ENCODE measurements at places on chromosomes 11 and 22.
A peak's percentile ranks its signal among the peaks of the same experiment; 100 is the strongest.

DNA sequence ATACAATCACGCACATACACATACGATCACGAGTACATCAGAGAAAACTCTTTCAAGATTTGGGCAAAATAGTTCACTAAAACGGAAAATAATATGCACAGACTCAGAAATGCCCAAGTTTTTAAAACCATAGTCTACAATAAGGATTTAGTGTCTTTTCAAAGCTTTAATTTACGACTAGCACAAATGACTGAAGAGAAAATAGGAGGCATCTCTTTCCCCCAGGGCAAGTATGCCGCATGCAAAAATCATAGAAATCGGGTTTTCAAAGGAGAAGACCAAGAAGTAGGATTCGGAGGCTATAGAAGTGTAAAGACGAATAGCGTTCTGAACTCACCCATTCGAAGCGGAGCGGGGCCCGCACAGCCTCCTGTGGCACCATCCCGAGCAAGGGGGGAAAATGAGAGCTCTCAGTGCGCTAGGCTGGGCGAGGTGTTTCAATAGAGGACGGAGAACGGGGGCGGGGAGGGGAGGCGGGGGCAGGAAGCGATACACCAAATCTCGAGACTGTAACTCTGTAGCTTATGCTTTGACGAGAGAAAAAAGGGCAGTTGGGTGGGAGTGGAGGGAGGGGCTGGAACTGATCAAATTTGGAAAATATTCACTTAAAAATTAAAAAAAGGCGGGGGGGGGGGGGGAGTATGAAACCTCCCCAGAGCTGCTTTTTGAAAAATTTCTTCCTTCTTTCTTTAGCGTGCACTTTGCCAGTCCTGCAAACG lies 15.8 kb downstream of the BLID start:
- DNase-seq, result peak; percentile 92

DNA sequence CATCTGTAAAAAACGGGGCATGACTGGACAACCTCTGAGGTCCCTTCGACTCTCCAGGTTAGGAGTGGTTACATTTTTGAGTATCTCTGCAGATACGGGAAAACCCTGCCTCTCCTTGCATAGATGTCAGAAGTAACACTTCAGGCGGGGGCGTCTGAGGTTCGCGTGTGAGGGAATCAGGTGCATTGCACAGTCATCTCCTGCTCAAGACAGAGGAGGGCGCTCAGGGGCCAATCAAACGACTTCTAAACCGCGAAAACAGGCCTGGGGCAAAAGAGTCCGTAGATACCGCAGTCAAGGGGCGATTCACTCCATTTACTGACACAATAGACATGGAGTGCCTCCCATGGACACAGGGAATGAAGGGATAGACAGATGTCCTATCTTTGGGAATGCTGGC lies 31.7 kb downstream of the KIRREL3 start:
- no peak for DNase-seq

DNA sequence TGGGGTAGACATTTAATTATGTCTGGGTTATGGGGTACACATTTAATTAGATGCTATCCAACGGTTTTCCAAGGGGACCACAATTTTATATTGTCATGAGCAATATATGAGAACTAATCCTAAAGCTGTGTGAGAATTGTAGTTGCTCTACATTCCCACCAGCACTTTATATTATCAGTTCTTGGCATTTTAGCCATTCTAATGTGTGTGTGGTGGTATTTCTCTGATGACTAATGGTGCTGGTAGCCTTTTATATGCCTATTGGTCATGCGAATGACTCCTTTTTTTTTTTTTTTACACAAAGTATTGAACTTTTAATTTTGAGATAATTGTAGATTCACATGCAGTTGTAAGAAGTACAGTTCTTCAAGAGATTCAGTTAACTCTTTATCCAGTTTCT lies 26.2 kb downstream of the TMEM135 start:
- DNase-seq, result no peak

GRCh38 chr11:9847636-9848035 lies 183.8 kb downstream of the SWAP70 start:
- DNase-seq, result no peak

DNA sequence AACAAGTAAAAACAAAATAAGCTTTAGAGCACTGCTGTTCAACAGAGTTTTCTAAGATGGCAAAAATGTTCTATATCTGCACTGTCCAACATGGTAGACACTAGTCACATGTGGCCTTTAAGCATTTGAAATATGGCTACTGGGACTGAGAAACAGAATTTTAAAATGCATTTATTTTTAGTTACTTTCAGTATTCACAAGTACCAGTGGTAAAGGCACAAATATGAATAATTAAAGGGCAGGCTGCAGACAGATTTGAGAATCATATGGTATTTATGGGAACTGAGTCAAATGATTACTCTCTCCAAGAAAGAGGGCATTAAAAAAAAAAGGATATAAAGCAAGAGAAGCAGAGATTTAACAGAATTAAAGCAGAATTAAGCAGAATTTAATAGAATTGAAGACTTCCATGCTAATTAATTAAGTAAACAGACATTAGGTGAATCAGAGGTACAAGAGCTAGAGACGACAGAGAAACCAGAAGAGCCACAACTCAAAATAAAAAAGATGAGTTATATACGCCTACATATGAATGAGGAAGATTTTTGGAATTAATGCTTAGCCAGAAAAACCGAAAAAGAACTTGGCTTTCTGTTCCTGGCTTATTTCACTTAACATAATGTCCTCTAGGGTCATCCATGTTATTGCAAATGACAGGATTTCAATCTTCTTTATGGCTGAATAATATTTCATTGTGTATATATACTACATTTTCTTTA lies 160.4 kb downstream of the ATG16L2 start:
- no peak for DNase-seq

DNA sequence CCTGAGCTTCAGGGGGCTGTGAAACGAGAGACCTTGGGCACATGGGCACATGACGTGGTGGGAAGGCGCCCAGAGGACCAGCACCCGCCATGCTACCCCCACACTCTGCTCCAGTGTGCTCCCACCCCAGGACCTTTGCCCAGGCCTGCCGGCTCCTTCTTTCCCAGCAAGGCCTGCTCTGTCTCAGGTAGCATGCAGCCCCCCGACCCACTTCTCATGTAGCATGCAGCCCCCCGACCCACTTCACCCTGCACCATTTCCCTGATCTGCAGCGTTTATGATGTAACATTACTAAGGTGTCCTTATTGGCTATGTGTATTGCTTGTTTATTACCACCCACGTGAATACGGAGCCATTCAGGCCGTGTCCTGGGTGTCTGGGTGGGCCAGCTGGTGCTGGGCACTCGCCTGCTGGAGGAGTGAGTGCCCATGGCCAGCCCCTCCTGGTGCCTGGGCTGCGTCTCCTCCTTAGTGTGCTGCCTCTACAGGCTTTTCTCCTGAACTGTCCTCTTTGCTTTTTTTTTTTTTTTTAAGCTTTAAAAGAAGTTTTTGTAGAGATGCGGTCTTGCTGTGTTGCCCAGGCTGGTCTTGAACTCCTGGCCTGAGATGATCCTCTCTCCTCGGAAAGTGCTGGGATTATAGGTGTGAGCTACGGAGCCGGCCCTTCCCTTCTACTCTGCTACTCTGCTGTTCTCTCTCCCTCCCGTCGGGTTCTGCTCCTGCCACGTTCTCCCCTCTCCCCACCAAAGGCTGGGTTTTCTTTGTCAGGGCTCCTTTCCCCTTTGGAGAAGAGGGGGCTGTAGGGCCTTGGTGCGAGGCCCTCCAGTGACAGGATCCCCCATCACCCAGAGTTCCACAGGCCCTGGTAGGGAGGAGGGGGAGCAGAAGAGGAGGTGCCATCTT lies 29.4 kb downstream of the LRP5 start:
- no peak for DNase-seq

DNA sequence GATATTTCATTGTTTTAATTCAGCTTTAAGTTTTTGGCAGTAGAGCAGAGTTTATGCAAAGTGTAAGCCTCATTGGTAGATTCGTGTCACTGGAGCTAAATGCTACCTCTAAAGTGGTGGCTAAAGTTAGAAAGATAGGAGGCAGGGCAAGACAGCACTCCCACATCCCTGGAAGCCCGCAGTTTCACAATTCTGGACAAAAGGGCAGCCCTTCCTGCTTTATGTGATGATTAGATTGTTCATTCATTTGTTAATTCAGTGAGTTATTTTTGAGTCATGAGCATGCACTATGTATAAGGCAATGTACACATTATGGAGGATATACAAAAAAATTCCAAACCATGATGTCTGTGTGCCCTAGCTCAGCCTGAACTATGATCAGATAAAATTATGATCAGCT lies 52.1 kb upstream of the EIF3M start:
- no peak for DNase-seq

DNA sequence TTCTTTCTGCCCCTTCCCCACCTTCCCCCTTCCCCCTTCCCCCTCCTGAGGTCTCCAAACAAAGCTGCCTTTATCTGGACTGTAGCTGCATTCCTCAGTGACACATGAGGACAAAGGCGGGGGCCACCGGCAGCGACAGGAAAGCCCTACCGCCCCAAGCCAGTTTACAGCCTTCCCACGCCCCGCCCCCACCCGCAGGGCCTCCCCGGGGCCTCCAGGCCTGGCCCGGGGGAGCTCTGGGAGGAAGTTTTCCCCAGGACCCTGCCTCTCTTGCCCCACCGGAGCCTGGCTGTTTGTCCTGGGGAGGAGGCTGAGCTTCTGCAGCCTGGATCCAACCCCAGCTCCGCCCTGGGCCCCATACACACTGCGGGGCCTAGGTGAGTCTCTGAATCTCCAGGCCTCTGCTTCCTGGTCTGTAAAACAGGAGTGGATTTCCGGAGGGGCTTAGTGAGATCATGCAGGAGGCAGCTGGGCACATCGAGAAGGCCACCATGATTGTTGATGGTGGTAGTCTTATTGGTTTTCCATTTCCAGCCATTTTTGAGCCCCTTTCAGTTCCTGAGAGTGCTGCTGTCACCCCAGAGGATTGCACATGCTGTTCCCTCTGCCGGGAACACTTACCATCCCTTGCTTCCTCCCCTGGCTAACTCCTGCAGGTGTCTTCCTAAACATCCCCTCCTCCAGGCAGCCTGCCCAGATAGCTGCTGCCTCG lies 130.7 kb downstream of the MN1 start:
- DNase-seq, result peak; percentile 51

DNA sequence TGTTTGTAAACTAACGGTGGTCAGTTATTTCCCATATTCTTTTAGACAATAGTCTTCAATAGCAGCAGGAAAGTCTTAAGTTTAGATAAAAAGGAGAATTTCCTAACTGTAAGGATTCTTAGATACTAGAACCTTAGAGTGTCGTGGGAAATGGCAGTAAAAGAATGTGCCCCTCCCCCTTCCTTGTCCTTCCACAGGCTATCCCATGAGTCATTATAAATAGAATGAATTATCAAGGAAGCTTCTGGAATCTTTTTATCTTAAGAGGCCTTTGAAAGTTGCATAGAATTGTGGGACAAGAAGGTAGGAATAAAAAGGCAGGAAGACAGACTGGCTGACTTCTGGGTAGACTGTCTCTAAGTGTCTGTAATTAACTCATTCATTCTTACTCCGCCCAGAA lies 165.2 kb upstream of the TBCEL start:
- no peak for DNase-seq

DNA sequence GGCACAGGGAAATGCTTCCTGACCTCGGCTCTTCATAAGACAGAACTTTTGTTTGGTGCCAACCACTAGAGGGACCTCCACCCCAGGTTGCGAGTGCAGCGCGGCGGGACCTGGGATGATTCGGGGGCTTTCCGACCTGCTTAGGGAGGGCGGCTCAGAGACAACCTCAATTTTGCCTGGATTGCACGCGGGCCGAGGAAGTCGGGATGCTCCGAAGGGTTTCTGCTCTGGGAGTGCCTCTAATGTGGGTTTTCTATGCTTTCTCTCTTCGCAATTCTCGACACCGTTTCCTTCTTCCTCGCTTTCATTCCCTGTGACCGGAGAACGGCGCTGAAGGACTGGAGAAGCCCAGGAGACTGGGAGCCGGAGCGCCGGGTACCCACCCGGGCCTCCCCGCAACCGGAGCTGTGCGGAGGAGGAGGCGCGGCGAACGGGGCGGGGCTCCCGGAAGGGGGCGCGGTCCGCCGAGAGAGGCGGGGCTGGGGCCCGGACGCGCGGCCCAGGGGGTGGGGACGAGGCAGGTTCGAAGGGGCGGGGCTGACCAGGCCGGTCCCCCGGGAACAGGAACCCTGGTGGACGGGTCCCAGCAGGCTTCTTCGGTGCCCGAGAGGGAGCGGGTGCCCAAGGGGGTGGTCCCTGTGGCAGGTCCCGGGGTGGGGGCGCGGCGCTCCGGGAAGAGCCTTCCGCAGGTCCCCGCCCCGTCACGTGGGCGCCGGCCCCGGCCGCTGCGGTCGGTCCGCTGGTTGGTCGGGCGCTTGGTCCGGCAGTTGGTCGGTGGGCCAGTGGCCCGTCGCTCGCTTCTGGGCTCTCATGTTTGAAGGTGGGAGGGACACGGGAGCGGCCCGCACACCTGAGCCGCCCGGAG lies at the start of gene PPFIBP2:
TSS of gene PPFIBP2 (plus strand) at position 766 of the 865 bp plus-strand sequence. CDS start 35,477 bp downstream, outside the sequence.
- peak; percentile 87 for DNase-seq

GRCh38 chr22:22210375-22210774 lies 34.2 kb upstream of the VPREB1 start:
- DNase-seq, result no peak

- DNase-seq, result no peak
These were observed 1.8 kb upstream of the TIGD3 start for GRCh38 chr11:65352783-65353182.

DNA sequence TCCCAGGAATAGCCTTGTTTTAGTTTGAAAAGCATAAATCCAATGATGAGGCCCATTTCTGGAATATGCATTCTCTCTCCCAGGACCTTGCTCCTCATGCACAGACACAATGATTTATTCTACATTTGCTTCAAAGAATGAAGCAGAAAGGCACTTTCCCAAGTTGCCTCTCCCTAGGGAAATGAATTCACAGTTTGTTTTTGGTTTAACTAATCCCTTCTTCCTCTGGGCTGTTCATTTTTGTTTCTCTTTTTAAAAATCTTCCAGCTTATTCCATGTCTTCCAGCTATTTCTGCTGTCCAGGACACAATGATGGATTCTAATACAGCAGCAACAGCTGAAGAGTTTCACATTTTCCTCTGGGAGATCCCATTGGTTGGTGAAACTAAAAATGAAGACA lies 1529.2 kb upstream of the TENM4 start:
- no peak for DNase-seq

DNA sequence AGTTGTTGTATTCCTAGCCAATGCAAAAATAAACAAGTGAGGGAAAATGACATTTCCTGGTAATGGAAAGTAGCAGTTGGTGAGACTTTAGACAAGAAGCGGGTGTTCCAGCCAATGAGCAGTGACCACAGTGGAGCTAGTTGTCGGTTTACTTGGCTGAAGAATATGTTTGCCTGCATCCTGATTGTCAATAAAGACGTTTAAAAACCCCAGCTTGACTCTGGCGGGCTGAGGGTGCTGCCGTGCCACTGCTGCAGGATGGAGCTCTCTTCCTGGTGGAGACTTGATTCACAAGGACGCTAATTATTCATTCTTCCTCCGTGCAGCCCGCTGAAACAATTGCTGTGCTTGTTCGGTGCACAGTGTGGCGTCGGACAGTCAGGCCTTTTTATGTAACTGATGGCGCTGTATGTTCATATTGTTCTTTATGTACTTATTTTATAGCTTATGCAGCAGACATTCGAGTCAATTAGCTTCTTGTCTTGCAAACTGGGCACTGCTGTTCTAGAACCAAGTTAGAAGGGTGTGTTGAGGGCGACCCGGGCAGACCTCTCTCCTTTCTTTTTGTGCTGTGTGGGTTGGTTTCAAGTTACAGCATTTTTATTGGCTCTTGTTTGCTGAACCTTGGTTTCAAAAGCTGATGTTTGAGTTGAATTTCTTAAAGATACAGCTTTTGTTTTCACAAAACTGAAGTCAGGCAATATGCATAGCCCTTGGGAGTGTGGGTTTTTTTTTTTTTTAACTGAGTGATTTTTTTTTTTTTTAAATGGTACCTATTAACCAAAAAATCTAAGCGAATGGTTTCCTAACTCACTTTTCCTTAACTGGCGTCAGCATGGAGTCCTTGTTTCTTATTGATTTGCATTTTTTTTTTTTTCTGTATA lies 153.9 kb downstream of the TEAD1 start:
- DNase-seq, result peak; percentile 74

- DNase-seq, result no peak
These were observed 2.9 kb downstream of the DGCR6L start for GRCh38 chr22:20316844-20317401.

All from right hindlimb (tissue), 1 donor.